Adrenal gland (tissue), 19 donors: ENCODE measurements at places on chromosomes 4 and X. TPM values are rescaled to one million over a fixed set of nuclear protein-coding genes. Genes with fewer than 3 reads are reported as not detected.
A peak's percentile ranks its signal among the peaks of the same experiment; 100 is the strongest.

DNA sequence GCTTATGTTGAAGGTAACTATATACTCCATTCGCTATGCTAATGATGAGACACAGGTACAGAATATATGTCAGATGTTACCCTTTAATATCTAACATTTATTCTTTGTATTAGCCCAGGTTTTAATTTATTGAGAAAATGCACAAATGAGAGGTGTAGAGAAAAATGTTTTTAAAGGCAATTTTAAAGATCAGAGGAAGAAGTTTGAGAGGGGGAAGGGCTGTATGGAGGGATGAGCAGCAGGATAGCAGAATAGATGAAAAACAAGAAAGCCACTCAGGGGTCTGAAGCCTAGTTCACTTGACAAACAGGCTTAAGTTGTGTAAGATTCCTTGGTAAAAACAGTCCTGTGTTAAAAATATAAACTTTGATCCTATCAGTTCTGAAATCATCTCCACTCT is 3.7 kb downstream of the MAB21L2 start:
- DNase-seq: no peak

DNA sequence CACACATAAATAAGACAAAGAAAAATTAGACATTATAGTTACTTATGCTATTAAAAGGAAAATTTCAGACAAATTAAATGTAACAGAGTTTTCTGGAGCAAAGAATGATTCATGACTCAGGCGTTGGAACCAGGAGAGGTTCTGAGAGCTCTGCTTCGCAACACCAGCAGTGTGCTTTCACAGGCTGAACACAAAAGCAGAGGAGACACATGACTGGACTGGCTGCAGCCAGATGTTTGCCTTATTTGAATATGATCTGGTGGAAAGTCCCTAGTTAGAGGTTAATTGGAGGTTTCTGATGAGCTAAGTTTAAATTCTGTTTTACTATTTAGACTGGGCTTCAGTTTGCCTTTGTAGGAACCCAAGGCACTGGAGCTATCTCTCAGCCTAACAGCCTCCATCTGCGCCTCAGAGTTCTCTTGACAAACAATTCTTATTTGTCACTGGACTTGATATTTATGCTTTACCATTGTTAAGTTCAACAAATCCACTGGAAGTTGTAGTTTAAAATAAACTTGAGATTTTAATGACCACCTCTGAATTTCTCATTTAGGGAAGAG is 16.2 kb downstream of the BOD1L1 start:
- no peak for DNase-seq

DNA sequence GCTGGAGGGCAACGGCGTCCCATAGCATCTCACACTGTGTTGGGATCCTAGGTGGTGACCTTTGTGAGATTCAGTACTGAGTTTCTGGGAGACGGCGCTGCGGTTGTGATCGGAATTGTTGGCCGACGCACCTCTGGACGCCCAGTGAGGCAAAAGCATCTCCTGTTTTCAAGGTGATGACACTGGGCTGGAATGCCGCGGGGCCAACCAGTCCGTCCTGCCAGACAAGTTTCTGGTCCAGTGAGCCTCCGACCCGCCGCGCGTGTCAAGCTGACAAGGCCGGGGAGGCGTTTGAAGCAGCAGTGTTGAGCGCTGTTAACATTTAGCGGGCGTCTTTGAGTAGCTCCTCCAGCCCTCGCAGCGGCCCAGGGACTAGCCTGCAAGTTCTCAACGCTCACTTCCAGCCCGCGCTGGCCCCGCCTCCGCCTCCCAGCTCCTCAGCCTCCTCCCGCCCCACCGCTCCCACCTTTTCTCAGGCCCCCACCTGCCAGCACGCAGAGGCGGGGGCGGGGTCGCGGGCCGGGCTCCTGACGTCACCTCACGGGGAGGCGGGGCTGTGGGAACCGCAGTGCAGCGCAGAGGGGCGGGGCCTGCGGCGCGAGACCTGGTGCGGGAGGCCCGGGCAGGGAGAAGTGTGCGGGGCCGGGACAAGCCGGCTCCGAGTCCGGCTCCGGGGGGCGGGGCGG is 482 bp upstream of the CDS1 start:
- DNase-seq: peak; percentile 98

GRCh38 chr4:1309261-1310010 is 19.7 kb downstream of the MAEA start:
- peak; percentile 90 for DNase-seq

Gene TMEM192
- 4.6 TPM for polyA plus RNA-seq

Gene SPRY1
- polyA plus RNA-seq: 22.3 TPM

Gene FAM9C
- polyA plus RNA-seq: not detected

Gene TACR3
- polyA plus RNA-seq: not detected
